Mesendoderm (in vitro differentiated cells): ENCODE measurements at places on chromosomes 16 and 17.

DNA sequence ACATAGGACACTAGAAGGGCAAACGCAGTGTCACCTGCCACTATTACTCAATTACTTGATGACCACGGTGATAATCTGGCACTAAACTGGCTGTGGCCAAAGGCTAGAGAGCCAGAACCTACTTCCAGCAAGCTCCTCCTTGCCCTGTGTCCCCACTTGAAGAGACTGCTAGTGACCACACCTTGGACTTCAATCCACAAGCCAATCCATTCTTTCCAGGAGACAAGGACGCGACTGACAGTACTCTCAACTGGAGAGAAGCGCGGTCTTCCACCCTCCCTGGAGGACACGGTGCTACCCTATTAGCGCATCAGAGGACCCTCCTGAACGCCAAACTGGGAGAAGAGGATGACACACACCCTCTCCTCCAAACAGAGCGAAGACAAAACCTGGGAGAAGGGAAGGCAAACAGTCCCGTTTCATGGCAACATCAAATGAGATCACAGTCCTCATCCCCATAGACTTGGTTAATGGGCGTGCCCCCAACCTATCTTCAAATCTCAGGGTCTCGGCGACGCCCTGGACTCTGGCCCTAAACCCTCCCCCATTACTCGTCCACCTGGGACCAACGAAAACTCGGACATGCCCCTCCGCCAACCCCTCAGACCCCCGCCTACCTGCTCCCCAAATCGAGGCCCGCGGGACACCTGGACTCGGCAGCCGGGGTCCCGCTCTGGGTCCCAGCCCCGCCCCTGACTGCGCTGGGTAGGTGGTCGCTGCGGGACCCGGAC, 508 bp downstream of the FLCN start:
- peak; percentile 74 for DNase-seq

DNA sequence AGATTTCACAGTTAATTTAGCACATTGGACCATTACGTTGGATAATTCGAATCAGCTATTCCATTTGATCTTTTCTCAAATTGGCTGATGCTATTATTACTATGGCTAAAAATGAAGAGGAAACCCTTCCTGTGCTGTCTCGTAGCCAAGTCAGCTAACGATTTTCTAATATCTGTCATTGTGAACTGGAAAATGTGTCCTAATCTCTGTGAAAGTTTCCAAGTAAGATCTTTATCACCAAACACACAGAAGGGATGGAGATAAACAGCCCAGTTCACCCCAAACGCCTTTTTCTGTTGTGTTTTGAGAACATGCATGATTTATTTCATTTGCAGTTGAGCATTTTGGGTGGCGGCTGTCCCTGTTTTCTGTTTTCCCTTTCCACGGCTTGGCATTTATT, 312.8 kb downstream of the FOXL1 start:
- DNase-seq: no peak

DNA sequence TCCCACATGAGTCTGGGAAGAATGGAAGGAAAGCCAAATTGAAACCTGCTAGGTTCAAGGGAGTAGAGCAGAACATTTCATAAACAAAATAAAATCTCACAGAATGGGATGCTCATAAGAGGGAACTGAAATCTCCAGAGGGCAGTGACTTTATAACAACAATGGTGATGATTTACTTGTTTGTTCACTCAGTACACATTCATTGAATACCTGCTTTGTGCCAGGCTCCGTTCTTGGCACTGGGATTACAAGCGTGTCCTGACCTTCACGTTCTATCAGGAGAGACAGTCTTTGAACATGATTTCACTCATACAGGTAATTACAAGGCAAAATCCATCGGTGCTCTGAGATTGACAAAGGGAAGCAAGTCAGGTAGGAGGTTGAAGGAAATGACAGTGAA, 356.3 kb downstream of the HAPSTR1 start:
- DNase-seq: no peak

GRCh38 chr17:2736956-2737355, 12.5 kb downstream of the CCDC92B start:
- DNase-seq: no peak

DNA sequence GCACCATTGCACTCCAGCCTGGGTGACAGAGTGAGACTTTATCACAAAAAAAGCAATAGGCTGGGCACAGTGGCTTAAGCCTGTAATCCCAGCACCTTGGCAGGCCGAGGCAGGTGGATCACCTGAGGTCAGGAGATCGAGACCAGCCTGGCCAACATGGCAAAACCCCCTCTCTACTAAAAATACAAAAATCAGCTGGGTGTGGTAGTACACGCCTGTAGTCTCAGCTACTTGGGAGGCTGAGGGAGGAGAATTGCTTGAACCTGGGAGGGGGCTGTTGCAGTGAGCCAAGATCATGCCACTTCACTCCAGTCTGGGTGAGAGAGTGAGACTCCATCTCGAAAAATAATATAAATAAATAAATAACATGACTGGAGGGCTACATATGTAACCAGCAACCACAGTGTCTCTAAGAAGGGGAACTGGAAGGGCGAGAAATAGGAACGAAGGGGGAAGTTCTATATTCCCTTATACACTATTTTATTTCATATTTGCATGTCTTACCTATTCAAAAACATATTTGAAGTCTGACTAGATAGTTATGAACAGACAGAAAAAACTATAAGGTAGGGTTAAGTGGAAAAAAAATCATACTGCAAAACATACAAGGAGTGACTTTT, 25.9 kb downstream of the MYH11 start:
- DNase-seq: no peak

DNA sequence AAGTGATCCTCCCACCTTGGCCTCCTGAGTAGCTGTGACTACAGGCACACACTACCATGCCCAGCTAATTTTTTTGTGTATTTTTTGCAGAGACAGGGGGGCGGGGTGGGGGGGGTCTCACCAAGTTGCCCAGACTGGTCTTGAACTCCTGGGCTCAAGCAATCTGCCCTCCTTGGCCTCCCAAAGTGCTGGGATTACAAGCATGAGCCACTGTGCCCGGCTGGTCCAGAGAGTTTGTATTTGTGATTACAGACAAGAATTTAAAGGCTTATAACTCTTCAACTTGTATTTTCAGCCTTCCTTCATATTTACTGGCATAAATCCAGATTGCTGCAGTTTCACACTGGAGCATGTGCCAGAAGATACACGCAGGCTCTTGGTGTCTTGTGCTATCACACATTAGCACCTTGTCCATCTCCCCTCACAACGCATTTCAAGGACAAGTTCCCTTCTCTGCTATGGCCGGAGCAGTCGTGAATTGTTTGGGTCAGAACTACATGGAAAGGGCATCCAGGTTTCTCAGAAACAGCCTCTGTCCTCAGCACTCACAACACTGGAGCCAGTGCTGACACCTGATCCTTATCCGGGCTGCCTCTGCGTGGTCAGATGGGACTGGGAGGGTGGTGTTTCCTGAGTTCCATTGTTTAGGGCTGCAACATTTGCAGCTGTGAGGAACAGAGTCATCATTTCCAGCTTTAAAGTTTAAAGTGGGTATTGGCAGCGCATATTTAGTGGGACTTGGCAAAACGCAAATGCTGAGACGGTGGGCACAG, 28.1 kb downstream of the WSCD1 start:
- DNase-seq: peak; percentile 28

DNA sequence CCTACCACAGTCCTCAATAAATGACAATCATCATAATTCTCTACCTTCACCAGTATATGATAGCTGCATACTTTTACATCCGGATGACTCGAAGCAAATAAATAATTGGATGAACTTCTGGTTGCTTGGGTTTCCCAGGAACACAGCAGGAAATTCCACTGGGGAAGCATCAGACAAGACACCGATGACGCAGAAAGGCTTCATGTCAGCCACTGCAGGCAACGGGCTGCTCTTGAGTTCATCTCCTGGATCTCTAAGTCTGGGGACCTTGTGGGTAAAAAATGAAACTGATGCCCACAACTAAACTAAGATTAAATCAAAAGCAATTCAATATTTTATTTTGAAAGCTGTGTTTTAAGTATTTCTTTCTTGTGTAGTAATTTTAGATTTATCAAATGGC, 472.1 kb upstream of the C16orf82 start:
- DNase-seq: no peak

DNA sequence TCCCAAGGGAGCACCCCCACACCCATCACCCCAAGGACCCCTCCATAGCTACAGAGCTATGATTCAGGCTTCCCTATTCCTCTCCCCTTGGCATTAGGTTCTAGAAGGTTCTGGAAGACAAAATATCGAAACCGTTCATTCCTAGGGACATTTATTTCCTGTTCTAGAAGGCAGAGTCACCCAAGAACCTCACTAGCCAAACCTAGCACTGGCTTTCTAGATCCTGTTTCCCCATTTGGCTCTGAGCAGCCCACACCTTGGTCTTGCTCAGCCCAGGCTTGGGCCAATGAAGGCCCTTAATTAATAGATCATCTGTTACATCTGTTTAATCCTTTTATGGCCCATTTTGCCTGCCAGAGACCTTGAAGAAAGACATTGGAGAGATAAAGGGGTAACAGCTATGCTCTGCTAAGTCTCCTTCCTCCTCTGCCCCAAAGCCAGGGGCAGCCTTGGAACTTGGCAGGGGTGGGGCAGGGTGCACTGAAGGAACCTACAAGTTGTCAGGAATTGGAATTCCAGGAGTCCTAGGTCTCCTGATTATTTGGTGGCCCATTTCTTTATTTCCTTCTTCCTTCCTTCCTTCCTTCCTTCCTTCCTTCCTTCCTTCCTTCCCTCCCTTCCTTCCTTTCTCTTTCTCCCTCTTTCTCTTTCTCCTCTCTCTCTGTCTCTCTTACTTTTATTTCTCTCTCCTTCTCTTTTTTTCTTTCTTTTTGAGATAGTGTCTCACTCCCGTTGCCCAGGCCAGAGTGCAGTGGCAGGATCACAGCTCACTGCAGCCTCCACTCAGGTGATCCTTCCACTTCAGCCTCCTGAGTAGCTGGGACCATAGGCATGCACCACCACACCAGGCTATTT, 8.7 kb upstream of the FZD2 start:
- no peak for DNase-seq
